ENCODE measurements at places on chromosomes 2 and 18.
A peak's percentile ranks its signal among the peaks of the same experiment; 100 is the strongest.

DNA sequence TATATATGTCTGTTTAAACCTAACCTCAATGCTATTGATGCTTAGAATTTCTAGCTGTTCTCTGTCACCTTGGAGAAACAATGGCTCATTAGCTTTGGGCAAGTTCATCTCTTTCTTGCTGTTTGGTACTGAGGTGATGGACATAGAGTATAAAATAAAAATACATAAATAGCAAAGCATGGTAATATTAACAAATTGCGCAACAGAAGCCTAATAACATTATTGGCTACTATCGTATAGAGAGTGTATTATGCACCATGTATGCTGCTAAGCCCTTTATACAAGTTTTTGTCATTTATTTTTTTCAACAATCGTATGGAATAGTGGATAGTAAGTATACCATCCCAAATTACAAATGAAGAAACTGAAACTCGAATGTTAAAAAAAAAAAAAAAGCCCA, 100.1 kb downstream of the ICOS start:
- DNase-seq, result no peak

GRCh38 chr2:62292190-62292589, 96.3 kb downstream of the B3GNT2 start:
- DNase-seq, result no peak

- no peak for DNase-seq
Measured at GRCh38 chr2:64825831-64826491, 163.2 kb upstream of the SLC1A4 start.

DNA sequence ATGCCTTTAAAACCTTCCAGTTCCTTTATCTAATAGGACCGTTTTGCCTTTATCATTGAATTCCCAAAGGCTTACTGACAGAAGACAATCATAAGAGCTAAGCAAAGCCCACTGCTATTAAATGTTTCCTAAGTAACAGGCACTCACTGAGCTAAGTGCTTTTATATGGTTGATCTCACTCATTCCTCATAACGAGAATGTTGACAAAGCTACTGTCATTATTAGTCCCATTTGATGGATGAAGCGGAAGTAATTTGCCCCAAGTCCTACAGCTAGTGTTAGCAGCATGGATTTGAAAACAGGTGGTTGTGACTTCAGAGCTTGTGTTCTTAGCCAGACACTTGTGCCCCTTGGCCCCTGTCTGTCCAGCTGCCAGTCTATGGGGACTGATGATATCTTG, 134.8 kb upstream of the SERPINE2 start:
- DNase-seq, result no peak

- no peak for DNase-seq
Measured at GRCh38 chr2:110659248-110659647, 18.6 kb downstream of the BUB1 start.

- DNase-seq, result no peak
Measured at GRCh38 chr2:236664136-236664535, 94.5 kb downstream of the ACKR3 start.

DNA sequence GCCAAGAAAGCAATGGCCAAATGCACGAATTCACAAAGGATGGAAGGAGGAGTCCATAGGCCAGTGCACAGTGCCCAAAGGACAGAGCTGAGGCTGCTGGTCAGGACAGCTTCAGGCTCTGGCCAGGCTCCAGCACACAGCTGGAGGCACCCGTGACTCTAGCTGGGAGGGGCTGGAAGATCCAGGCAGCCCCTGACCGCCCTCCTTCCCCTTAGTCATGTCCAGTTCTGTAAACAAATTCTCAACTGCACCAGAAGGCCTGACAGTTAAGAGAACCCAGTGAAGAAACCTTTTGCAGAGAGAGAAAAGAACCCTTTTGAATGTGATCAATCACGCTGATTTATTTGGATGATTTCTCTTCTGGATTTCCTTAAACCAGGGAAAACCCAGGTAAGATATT, 7.7 kb upstream of the YWHAQ start:
- DNase-seq, result peak; percentile 83

DNA sequence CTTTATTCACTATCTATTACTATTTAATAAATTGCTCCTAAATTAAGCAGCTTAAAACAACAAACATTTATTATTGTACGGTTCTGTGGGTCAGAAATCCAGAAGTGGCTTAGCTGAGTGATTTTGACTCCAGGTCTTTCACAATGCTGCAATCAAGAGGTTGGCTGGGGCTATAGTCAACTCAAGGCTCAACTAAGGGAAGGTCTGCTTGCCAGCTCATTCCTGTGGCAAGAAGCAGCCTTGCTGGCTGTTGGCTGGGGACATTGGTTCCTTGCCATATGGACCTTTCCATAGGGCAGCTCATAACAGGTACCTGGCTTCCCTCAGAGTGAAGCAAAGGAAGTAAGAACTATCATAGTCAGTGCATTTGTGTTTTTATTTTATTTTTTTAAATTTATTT, 5.0 kb upstream of the MRPL19 start:
- no peak for DNase-seq

DNA sequence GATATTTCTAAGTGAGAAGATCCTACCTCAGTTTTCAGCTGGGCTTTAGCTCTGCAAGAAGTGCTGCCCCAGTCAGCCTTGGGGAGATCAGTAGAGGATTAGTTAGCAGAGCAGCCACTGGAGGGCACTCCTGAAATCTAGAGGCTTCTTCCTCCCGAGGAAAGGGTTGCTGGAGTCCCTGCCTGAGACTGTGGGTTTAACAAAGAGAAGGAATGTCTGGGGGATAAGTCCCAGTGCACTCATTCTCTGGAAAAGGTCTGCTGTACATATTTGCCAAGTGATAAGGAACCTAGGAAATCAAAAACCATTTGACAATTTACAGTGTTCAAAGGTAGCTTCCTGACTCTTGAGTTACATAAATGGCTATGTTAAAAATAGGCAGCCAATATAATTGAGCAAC, 207.2 kb downstream of the SLC8A1 start:
- peak; percentile 29 for DNase-seq

DNA sequence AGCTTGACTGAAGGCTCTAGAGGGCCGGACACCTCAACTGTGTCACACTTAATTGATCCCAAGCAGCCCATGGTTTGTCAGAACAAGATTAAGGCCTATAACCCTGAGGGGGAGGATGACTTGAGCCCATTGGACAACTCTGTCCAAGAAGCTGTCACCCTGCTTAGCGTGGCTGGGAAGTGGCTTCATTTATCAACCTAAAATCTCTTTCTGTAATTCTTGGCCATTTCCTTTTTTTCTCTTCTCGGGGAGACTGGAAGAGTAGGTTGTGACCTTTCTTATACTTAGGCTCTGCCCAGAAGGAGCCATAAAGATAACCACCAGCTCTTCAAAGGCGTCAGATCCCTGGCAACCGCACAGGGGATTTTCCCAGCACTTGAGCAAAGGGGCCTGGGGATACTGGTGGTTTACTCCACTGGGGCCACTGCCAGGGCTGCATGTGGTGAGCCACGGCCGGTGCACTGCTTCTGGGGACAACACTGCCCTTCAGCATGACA, 265.5 kb downstream of the CYRIA start:
- no peak for DNase-seq

DNA sequence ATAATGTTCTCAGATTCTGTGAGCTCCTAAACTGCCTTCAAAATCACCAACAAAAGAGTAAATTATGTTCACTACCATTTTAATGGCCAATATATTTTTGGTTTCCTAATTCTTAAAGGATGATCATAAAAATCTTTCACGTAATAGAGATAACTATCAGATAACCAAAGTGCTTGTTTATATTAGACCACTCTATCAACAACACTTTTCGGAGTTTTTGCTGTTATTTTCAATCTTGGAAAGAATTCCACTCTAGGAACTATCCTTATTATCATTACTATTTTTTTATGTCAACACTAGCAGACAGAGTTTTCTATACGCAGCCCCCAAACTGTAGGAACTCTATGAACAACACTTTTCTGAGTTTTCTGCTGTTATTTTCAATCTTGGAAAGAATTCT, 782.5 kb upstream of the ZEB2 start:
- DNase-seq, result no peak

DNA sequence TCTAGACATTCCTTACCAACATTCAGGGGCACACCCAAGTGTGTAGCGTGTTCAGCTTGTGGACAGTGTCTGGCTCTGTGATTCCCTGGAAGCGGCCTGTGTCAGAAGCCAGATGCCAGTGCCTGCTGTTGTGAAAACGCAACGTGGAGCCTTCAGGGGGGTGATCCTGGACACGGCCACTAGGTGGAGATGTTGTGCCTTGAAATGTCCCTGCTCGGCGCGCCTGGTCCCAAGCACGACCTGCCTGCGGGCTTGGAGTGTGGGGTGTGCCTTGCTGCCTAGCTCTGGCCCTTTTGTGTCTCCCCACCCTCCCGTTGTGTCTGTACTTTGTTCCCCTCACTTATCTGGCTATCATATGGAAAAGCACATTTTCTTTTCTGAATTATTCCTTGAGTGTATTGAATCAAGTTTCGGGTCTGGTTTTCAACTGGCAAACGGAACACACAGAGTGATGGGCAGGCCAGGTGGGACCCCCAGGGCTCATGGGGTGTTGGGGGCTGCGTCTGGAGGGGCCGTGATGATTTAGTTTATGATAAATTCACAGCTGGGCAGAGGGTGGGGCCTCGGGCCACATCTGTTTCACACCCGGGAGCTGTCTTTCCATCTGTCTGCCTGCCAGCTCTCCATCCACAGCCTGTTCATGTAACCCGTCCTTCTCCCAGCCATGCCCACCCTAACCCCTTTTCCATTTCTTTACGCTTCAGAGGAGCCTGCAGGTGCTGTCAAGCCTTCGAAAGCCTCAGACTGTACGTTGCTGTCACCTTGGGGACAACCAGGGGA, 95.5 kb downstream of the DYSF start:
- peak; percentile 80 for DNase-seq

DNA sequence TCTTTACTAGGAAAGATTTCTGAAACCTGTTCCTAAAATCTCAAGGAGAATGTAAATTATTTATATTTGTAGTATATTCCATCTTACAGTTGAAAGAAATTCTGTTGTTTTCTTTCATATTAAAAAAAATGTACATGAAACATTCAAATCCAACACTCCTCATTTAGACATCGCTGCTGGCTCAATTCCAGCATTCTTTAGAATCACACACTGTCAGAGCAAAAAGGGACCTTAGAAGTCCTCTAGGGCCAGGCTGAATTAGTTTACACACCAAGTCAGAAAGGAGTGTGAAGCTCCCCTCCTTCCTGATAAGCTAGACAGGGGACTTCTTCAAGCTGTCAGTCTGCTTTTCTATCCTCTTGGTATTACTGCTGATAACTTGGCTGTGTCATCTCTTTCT, 158.6 kb upstream of the LTBP1 start:
- no peak for DNase-seq

DNA sequence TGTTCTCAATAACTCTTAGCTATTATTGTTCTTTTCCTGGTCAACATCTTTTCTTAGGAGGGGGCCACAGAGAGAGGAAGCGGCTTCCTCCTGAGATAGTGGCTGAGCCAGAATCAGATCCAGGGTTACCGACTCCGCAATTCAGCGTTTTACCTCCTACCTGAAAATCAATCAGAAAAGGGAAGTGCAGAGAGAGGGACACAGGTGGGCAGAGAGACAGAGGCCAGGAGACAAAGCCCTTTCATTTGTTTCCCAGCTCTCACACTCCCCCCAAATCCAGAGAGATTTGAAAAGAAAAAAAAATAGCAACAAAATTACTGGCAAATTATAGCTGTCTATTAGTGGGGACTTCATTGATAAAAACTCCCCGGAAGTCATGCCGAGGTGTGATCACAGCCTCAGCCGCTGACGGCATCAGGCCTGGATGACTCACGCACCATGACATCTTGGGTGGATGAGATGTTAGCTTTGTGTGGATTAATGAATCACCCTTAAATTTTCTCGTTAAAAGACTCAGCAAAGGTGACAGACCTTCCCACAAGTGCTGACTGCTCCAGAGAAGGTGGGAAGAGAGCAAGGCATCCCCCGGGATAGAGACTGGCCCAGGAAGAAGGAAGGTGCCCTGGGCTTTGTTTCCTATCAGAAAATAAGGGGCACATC, 120.7 kb downstream of the LOXHD1 start:
- DNase-seq, result no peak

GRCh38 chr2:191036363-191036762, 22.4 kb upstream of the STAT1 start:
- no peak for DNase-seq

- DNase-seq, result no peak
Measured at GRCh38 chr18:47912343-47912742, 18.1 kb downstream of the SMAD2 start.

GRCh38 chr2:192087398-192087958, 107.3 kb downstream of the TMEFF2 start:
- DNase-seq, result no peak

DNA sequence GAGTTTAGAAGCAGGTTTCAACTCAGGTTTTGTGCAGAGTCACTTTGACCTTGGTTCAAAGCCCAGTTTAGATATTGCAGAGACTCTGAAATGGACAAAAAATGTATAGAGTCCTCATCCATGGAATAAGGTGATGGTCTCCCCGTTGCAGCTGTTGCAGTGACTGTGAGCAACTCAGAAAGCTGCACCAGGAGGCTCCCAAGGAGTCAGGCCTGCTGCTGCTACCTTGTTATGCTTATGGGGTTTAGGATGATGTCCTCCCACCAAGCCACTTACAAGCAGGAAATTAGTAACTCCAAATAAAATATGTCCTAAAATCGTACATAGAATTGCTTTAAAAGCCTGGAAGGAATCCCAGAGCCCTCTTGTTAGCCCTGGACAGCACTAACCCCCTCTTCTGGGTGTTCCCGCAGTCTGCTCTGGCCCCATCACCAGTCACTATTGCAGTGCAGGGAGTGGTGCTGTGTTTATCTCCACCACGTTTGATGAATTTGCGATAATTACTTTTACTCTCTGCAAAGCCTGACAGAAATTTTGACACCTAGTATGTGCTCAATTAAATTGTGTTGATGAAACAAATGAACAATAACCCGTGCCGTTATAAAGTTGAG, 189.0 kb downstream of the CNTNAP5 start:
- DNase-seq, result no peak

DNA sequence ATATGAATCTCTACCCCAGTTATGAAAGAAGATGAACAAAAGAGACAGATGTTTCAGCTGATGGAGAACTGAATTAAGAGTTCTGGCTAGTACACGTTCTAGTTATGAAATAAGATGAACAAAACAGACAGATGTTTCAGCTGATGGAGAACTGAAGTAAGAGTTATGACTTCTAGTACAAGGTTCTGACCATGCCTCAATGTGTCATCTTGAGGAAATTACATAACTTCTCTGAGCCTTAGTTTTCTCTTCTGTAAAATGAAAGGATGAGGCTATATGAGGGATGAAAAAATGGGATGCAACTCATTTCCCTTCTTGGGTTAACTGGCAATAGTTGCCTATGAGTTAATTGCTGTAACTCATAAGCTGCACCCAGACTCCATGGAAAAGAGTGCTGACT, 92.9 kb upstream of the WDR75 start:
- DNase-seq, result no peak

GRCh38 chr2:24088821-24089359, 4.3 kb upstream of the TP53I3 start:
- DNase-seq, result no peak

DNA sequence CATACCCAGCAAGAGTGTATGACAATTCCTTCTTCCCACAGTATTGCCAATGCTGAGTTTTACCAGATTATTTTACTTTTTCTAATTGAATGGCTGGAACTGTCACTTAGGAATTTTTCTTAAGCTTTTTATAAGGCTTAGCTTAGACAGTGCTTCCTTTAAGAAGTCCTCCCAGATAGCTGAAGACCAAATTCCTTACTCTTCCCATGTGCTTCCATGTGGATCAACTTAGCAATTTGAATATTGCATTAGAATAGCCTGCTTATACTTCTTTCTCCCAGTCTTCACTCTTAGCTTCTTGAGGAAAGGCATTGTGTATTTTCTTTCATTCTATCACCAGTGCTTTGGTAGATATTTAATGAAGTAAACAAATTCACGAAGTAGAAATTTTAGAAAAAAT, 1144.4 kb downstream of the LRP1B start:
- DNase-seq, result no peak

Measured in femur (tissue), 1 donor.